ENCODE measurements at places on chromosomes 3 and 15. TPM values are rescaled to one million over a fixed set of nuclear protein-coding genes. Genes with fewer than 3 reads are reported as not detected.

DNA sequence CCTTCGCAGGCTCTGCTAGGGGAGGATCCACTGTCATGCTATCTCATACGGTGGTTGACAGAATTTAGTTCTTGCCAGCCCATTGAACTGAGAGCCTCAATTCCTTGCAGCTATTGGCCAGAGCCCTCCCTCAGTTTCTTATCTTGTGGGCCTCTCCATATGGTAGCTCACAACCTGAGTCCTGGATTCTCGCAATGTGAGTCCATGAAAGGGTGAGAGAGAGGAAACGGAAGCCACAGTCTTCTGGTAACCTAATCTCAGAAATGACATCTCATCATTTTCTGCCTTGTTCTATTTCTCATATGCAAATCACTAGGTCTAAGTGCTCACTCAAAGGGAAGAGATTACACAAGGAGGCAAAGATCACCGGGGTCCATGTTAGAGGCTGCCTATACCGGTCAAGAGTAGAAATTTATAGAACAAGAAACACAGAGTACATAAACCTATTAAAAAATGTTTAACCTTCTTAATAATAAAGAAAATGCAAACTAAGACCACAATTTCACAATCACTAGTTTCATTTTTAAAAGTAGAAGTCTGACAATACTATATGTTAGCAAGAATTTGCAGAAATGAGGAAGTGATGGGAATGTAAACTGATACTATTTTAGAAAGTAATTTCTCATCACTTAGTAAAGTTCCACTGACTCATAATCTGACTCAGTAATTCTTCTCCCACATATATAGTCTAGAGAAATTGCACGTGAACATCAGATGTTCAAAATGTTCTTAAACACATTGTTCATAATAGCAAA is 378.4 kb upstream of the AGTR1 start:
- no peak for DNase-seq
- no peaks in the 10 kb centered on the region for H3K27me3 ChIP-seq
- H3K36me3 ChIP-seq = no peaks in the 10 kb centered on the region
- H3K4me1 ChIP-seq = no peaks in the 10 kb centered on the region
- H3K27ac ChIP-seq = no peak overlapping the region

GRCh38 chr3:34179716-34180115 is 381.3 kb downstream of the PDCD6IP start:
- H3K4me3 ChIP-seq = no peak overlapping the region

Gene TSEN2
- 22.1 TPM for total RNA-seq

- no peak overlapping the region for H3K4me3 ChIP-seq
- no peaks in the 10 kb centered on the region for H3K36me3 ChIP-seq
- DNase-seq = no peak
- peaks cover 21% of the 10 kb centered on the region for H3K4me1 ChIP-seq
- H3K27me3 ChIP-seq = no peaks in the 10 kb centered on the region
Observed at GRCh38 chr3:61936344-61936937, 375.1 kb downstream of the PTPRG start.

Gene DMXL2
- total RNA-seq = 6.4 TPM

DNA sequence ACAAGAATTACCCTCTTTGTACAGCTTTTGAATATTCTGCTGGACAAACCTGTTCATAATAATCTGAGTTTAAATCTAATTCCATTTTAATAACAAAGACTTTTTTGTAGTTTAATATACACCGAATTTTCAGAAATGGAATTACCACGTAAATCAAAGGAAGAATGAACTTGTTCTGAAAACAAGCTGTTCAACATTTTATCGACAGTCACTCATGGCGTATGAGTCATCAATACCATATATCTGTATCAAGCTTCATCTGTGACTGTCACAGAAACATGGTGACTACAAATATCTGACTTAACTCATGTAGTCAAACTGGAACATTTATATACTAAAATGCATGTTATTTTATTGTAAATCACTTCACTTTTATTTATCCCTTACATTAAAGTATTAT is 90.0 kb downstream of the EFL1 start:
- H3K36me3 ChIP-seq = no peaks in the 10 kb centered on the region
- H3K27me3 ChIP-seq = no peaks in the 10 kb centered on the region
- no peak overlapping the region for H3K4me3 ChIP-seq

DNA sequence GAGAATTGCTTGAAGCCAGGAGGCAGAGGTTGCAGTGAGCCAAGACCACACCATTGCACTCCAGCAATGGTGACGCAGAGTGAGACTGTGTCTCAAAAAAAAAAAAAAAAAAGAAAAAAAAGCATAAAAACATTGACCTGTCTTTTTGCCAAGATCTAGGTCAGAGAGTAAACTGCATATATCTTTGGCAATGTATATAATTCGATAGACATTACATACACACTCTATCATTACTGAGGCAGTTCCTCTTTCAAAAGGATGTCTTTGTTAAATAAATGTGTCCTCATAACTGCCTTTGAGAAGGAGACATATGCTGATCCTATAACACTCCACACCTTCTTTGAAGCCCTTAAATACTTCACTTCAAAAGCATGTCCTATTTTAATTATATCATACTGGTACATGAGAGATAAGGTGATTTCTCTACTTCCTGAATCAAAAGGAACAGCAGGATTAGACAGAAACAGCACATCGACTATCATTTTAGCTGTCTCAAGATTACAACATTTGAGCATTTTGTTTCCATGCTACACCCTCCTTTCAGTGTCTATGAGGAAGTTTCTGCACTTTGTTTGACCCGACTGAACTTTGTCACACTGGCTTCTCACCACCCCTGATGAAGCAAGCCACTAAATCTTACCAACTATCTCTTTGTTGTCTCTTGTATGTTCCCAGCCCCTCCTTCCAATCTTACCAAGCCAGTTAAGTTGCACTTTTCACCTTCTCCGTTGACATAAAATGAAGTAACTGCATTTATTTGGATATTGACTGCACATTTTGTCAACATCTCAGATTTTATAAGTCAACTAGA is 335.8 kb downstream of the MECOM start:
- no peaks in the 10 kb centered on the region for H3K27me3 ChIP-seq
- no peak overlapping the region for H3K4me3 ChIP-seq
- no peak for DNase-seq

- H3K4me1 ChIP-seq = peaks cover 18% of the 10 kb centered on the region
- peak overlapping the region; percentile 3 for H3K27ac ChIP-seq
- H3K27me3 ChIP-seq = no peaks in the 10 kb centered on the region
- no peak overlapping the region for H3K4me3 ChIP-seq
Observed at GRCh38 chr15:56798639-56799038, 65.3 kb upstream of the ZNF280D start.

GRCh38 chr3:14199641-14200040 is 21.0 kb downstream of the LSM3 start:
- no peak overlapping the region for H3K4me3 ChIP-seq
- H3K4me1 ChIP-seq = peaks cover 12% of the 10 kb centered on the region
- DNase-seq = no peak
- H3K27ac ChIP-seq = no peak overlapping the region

Gene HDC
- total RNA-seq = 0.50 TPM

DNA sequence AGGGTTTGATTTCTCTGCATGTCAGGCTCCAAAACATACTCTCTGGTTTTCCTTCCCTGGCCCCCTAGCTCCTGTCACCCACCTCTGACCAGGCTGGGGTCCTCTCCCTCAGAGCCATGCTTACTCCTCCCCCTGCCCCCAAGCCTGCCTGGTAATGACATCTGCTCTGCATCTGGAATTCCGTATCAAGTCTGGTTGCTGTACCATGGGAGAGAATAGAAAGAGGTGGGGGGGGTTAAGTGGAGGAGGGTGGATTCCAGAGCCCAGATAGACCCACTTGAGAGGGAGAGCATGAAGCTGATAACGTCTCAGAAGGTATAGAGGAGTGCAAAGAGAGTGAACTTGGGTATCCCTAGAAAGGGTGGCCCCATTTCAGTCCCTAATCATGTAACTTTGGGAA is 4.2 kb downstream of the IGDCC4 start:
- H3K27me3 ChIP-seq = peaks cover 33% of the 10 kb centered on the region
- H3K27ac ChIP-seq = no peak overlapping the region
- H3K4me1 ChIP-seq = peaks cover 23% of the 10 kb centered on the region
- H3K4me3 ChIP-seq = no peak overlapping the region

Gene ISL2
- not detected for total RNA-seq

GRCh38 chr3:96779810-96780209 is 34.6 kb upstream of the EPHA6 start:
- no peaks in the 10 kb centered on the region for H3K36me3 ChIP-seq
- H3K4me1 ChIP-seq = no peaks in the 10 kb centered on the region
- no peak overlapping the region for H3K4me3 ChIP-seq
- H3K27ac ChIP-seq = no peak overlapping the region
- no peaks in the 10 kb centered on the region for H3K27me3 ChIP-seq

DNA sequence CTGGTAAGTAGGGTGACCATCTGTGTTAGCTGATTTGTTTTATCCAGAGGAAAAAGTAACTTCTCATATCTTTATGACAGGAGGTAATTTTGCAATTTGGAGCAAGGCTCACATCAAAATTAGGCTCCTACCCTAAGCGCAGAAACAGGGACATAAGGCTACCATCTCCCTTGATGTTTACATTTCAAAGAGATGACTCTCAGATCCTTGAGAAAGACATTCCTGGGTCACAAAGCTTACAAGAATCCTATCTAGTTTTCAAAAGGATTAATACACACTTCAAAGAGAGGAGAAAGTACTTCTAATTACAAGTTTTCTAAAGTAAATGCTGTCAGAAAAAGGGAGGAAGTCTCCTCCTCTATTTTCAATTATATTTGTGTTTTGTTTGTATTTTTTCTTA is 7.0 kb downstream of the ZPLD1 start:
- H3K27ac ChIP-seq = no peak overlapping the region
- DNase-seq = no peak
- H3K36me3 ChIP-seq = no peaks in the 10 kb centered on the region
- no peaks in the 10 kb centered on the region for H3K4me1 ChIP-seq
- H3K4me3 ChIP-seq = no peak overlapping the region

DNA sequence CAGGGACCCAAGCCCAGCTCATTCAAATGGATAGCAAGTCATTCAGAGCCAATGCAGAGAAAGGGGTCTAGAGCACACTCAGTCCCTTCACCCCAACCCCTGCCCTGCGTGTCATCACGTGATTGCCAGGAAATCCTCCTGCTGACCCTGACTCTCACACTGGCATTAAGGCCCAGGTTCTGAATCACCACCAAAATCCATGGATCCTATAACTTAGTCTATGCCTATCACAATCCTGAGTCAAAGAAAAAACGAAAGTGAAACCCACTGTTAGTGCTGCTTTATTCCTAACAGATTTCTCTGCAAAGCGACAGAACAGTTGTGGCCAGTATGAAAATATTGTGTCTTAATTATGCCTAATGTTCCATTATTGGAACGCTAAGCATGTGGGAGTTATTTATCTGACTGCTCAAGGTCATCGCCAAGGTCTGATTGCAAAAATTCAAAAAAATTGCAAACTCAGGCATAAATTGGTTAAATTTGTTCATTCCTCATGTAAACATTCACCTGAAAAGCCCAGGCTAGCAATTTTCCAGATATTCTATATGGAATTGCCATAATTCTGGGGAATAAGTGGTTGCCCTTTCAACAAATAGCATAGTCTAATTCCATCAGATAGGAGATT is 108.7 kb upstream of the EIF1B start:
- H3K27me3 ChIP-seq = no peaks in the 10 kb centered on the region
- H3K4me3 ChIP-seq = no peak overlapping the region
- no peaks in the 10 kb centered on the region for H3K4me1 ChIP-seq
- no peaks in the 10 kb centered on the region for H3K36me3 ChIP-seq

Gene ZNF445
- total RNA-seq = 16.0 TPM

DNA sequence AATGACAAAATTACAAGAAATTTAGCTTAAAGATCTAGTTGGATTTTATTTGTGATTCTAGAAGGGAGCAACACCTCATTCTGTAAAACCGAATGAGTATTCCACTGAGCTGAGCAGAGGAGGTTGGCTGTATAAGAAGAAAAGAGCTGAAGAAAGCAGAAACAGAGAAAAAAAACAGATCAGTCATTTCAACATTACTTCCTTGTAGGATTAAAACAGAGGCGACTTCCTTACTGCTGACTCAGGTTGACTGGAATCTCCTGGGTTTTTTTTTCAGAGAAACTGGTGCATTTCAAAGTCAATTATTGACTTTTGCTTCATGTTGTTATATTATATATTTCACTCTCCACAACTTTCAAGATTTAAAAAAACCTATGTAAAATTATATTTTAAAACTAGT is 368.1 kb upstream of the UBE2E2 start:
- peak overlapping the region; percentile 7 for H3K27ac ChIP-seq
- no peaks in the 10 kb centered on the region for H3K27me3 ChIP-seq
- no peaks in the 10 kb centered on the region for H3K36me3 ChIP-seq
- no peaks in the 10 kb centered on the region for H3K4me1 ChIP-seq

DNA sequence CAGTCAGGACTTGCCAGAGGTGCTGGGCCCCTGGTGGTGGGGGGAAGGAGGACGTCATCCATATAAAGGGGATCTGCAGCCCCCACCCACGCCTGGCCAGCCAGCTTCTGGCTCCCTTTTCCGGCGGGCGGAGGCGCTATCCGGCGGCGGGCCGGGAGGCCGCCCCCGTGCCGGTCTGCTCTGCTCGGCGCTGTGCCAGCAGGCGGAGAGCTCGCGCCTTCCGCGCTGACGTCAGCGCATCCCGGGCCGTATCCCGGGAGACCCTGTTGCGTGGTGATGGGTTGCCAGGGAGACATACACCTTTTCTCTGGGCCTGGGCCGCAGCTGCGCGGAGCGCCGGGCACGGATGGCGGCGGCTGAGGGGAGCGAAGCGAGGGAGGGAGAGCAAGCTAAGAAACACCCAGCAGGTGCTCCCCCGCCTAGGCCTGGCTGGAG is 1.1 kb downstream of the FAM131A start:
- peak; percentile 89 for DNase-seq
- no peaks in the 10 kb centered on the region for H3K27me3 ChIP-seq
- peak overlapping the region; percentile 82 for H3K4me3 ChIP-seq
- H3K36me3 ChIP-seq = peaks cover 49% of the 10 kb centered on the region

DNA sequence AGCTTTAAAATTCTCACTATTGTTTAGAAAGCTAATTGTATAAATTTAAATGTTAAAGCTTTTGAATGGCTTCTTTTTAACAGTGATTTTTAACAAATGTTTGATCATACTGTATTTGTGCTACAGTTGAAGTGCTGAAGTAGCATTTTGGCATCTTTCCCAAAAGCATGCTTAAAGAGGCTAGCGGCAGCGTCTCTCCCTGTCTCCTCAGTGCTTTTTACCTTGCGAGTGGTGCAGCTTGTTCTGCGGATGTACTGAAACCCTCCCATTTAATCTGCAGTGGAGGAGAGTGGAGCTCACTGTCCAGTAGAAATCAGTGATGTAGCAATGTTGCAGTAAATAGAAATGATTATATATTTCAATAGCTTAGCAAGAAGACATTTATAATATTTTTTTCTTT is 43.7 kb downstream of the LRRC49 start:
- peak overlapping the region; percentile 36 for H3K4me3 ChIP-seq
- H3K27ac ChIP-seq = peak overlapping the region; percentile 42
- DNase-seq = no peak
- no peaks in the 10 kb centered on the region for H3K4me1 ChIP-seq

GRCh38 chr3:8853081-8853480 is 83.7 kb upstream of the OXTR start:
- DNase-seq = peak; percentile 11
- H3K27ac ChIP-seq = no peak overlapping the region
- H3K36me3 ChIP-seq = no peaks in the 10 kb centered on the region
- no peak overlapping the region for H3K4me3 ChIP-seq
- H3K4me1 ChIP-seq = no peaks in the 10 kb centered on the region
- H3K27me3 ChIP-seq = no peaks in the 10 kb centered on the region
